ENCODE measurements at places on chromosomes 1 and 21.

GRCh38 chr1:8239306-8240023 is 78.4 kb upstream of the SLC45A1 start:
- DNase-seq, result no peak

GRCh38 chr1:157628773-157629172 is 30.9 kb upstream of the FCRL4 start:
- no peak for DNase-seq

- DNase-seq, result no peak
These were observed 58.3 kb upstream of the FASLG start for GRCh38 chr1:172600615-172601014.

DNA sequence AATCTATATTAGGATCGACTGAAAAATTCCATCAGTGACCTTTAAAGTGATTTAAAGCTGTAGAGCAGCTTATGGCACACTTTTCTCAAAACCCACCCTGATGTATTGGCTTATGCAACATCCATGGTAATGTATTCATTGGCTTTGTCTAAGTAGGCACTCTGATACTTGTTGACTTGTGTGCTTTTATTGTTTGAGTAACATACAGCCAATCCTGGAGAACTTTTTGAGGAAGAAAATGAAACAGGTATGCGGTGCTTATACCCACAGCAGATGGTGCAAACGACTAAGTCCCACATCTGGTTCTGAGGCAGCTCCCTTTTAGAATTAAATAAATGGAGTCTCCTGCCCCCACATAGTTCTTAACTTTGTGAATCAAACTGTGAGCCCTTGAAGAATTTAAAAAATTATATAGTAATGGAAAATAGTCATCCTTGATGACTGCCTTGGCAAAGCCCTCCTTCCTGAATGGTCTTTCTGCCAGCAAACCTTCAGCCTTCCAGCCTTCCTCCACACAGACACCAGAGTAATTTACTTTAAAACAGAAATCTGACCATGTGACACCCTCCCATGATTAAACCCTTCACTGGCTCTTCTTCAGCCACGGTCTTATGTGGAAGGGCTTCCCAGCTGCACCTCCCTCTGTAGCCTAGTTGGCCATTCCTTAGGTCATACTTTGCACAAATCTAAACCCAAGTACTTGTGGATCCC is 116.0 kb downstream of the BCAR3 start:
- DNase-seq, result no peak

DNA sequence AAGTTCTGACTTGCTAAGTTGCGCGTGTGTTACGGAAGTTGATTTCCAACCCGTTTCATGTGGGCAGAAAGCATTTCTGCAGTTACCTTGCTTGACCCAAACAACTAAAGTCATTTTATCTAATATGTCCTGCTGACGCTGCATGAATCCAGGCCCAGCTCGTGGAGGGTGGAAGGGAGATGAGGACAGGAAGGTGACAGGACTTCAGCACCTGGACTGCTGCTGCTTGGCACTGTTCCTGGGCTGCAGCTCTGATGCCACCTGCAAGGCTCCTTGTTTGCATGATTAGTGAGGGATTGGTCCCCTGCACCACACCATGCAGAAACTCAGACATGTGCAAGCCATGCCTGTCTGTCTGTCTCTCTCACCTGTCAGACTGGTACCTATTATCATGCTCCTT is 198.4 kb downstream of the PRDM2 start:
- no peak for DNase-seq

GRCh38 chr21:17688912-17689874 is 76.5 kb upstream of the BTG3 start:
- peak; percentile 54 for DNase-seq

GRCh38 chr21:14358775-14359174 is 24.2 kb downstream of the HSPA13 start:
- DNase-seq, result no peak

DNA sequence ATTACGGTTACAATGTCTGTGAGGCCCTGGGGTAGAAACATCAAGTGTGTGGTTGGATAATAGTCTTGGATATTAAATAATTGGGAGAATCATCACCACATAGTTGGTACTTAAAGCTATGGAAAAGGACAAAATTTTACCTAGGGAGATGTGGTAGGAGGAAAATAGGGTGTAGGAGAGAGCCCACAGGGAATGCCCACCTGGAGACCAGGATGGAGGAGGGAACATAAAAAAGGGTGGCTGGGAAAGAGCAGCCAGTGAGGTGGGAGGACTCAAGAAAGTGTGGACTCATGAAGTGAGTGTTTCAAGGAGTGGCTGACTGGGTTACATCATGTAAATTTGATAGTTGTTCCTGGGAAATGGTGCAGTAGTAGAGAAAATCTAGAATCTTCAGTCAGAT is 3.0 kb upstream of the SOX13 start:
- no peak for DNase-seq

- no peak for DNase-seq
These were observed 13.3 kb downstream of the TESK2 start for GRCh38 chr1:45477646-45478045.

GRCh38 chr1:42000766-42001165 is 82.0 kb upstream of the HIVEP3 start:
- no peak for DNase-seq

- no peak for DNase-seq
These were observed 318.1 kb downstream of the HHIPL2 start for GRCh38 chr1:222229672-222230312.

DNA sequence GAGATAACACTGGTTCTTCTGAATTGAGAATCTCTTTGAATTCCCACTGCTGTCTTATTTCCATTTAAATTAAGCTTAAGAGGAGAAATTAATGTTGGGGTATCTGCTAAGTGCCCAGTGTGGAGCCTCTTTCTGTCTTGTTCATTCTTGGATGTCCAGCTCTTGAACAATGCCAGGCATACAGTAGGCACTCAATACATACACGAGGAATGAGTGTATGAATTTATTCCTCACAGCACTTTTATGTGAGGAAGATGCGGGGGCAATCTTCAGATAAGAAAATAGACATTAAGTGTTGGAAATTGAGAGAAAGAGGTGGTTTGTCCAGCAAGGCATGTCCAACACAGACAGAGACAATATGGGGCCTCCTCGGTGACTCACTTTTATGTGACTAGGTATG is 11.8 kb upstream of the ATF3 start:
- DNase-seq, result no peak

DNA sequence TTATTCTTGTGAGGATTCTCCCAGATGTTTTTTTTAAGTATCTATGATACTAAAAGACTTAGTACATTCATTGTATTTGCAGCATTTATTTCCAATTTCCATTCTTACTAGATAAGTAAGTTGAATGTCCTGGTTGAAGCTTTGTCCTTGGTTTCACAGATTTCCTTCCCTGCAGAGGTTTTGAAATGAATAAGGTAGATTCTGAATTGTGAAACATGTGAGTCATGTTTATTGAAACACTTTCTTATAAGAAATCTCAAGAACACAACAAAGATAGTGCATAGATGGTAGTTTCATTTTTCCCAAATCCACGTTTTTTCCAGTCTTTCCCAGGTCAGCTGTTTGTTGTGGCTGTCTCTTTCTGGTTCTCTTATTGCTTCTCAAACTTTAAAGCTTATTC is 24.8 kb downstream of the GABPA start:
- no peak for DNase-seq

GRCh38 chr1:189866606-189867005 is 611.1 kb downstream of the BRINP3 start:
- DNase-seq, result no peak

DNA sequence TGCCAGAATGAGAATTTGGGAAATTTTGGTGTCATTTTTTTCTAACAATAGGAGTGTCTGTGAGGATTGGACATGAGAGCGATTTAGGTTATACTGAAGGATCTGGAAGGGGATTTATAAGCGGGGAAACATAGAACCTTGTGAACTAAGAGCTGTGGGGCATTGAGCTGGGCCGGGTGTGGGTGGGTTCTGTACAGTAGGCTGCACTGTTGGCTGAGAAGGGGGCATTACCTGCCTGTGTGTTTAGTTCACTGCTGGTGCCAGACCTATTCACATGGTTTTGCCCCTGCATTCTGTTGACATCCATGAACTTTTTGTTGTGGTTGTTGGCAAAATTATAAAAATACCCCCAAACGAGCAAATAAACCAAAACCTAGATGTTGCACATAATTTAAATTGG is 8.8 kb downstream of the PBX1 start:
- no peak for DNase-seq

DNA sequence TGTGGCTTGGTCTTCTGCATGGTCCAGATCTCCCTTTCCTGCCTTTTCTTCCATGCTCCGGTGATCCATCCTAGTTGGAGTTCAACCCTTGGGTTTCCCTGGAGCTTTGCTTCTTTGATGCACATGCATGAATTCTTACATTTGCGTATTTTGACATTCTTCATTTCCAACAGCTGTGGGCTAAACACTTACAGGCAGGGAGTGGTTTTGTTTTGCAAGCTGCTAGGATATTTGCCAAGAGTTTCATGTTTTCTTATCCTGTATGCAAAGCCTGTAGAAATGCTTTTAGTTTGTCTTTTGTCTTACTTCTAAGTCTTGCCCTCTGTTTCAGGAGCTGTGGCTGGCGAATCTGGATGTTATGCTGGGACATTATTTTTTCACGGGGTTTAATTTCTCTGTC is 90.3 kb upstream of the PAXBP1 start:
- no peak for DNase-seq

DNA sequence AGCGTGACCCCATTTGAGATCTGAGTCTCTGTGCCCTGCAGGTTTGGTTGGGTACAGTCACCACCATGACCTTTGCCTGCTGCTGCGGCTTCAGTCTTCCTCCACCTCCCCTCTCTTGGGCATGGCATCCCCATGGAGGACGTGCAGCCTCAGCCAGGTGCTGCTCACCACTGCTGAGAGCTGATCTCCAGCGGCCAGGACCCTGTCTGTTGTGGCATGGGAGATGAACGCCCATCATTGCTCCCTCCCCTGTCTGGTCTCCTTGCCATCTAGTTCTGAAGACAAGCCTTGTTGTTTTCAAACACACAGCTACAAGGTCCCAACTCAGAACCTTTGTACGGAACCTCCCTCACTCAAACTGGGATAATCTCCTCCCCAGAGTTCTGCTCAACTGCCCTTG is 19.2 kb upstream of the PKP1 start:
- no peak for DNase-seq

DNA sequence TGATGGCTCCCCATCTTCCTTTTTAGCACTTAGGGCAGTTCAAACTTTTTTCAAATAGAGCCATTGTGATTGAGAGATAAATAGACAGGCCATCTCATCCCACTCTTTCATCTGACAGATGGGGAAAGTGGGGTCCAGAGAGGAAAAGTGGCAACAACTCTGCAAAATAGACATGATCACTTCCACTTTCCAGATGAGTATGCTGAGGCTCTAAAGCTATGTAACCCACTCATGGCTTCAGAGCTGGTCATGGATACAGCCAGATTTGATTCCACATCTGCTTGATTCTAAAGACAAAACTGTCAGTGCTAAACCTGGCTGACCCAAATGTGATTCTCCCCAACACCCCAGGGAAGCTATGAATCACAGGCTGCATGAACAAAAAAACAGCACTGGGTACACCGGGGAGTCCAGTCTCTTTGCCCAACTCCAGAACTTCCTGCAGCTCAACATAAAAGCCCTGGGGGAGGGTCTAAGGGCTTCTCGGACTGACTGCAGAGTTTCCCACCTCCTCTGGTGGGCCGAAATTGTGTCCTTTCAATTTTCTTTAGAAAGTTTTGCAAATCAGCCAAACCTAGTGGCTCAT is 59.3 kb downstream of the PLPP3 start:
- no peak for DNase-seq

- DNase-seq, result peak; percentile 48
These were observed 16.2 kb upstream of the TTLL10 start for GRCh38 chr1:1157426-1157913.

DNA sequence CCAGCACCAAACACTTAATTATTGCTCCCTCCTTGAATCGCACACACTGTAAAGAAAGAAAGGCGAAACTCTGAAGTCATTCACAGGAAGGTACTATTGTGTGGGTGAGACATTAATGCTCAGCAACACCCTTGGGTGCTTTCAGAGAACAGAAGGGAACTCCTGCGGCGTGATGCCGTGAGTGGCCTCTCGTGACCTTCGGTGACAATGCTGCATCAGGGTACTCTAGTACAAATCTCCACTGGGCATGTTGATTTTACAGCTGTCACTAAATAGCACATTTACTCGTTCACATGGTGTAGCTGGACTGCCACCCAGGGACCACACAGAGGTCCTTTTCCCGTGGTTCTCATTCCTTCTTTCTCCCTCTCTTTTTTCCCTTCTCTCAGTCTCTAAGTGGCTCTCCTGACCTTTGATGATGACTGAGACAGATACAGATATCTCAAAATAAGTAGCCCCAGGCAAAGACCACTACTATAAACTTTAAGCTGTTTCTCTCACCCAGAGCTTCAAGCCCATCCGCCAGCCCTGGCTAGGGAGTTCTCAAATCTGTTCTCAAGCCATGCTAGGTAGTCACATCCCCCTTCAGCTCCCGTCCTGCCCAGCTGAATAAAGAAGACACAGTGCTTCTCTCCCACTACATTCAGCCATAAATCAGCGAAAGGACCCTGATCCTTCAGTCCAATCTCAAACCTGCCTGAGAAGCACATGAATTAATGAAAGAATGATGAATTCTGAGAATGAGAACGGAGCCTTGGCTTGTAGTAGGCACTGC is 223.4 kb upstream of the FMN2 start:
- DNase-seq, result no peak

All from activated CD4-positive, alpha-beta T cell treated with anti-CD3 and anti-CD28 coated beads, Interleukin-2, amount 50 U/mL, for 1 hour (primary cell).